ENCODE measurements at places on chromosomes 6 and 20.

DNA sequence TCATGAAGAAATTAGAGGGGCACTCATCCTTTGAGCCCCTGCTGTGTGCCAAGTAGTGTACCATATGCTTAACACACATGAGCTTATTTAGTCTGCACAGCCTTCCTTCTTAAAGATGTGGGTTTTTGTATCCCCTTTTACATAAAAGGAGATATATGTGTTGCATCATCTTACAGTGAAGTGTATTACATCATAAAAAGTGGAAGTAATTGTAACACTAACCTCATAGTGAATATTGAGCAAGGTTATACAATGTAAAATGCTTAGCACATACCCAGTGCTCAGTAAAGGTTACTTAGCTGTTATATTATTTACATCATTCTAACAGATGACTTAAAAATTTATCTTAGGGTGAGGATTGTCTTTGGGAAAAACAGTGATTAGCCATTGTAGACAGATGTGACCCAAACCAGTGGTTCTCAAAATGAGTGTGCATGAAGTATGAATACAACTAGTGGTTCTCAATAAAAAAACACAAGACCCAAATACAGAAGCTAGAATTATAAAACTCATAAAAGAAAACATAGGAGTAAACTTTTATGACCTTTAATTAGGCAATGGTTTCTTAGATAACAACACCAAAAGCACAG is 3.8 kb upstream of the PIGU start:
- peak; percentile 51 for DNase-seq

- DNase-seq: no peak
Measured at GRCh38 chr6:165245701-165246100, 63.7 kb downstream of the C6orf118 start.

DNA sequence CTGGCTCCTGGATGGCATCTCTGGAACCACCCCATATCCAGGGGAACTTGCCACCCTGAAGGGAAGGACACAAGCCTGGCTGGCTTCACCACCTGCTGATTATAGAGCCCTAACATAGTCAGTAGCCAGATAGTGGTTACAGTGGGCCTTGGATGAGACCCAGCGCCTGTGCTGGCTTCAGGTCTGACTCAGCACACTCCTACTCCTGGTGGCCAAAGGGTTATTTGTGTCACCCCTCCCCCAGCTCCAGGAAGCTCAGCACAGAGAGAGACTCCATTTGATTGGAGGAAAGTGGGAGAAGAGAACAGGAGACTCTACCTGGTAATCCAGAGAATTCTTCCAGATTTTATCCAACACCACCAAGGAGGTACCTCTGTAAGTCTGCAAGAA is 12.8 kb downstream of the SNX14 start:
- DNase-seq: peak; percentile 34

GRCh38 chr6:10030942-10031537 is 383.8 kb downstream of the TFAP2A start:
- DNase-seq: peak; percentile 31

GRCh38 chr6:90338409-90338808 is 41.8 kb upstream of the BACH2 start:
- no peak for DNase-seq

DNA sequence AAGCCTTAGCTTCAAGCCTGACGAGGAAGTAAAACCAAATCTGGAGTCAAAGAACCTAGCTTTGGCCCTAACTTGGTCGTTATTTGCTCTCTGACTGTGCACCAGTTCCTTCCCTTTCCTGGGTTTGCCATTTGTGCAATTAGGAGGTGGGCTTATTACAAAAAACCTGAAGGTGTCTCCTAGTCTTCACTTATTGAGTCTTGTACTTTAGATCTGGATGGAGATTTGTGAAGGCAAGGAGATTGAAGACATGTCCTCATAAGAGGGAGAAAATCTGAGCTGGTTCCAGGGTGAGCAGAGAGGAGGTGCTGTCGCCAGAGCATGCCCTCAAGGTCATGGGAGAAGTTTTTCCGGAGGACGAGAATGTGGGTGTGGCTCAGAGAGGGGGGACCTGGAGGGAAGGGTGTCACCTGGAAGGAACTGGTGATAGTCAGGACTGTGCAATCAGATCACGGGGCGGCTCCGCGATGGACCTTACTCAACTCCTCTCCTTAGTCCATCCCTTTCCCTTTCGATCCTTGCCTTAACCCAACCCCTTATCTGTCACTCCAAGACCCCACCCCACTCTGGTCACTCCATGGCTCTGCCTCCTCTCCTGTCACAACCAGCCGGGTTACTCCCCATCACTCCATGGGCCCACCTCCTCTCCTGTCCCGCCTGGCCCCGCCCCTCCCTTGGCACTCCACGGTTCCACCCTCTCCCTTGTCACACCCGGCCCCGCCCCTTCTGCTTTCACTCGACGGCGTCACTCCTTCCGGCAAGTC is 588 bp upstream of the ACSS2 start:
- no peak for DNase-seq

DNA sequence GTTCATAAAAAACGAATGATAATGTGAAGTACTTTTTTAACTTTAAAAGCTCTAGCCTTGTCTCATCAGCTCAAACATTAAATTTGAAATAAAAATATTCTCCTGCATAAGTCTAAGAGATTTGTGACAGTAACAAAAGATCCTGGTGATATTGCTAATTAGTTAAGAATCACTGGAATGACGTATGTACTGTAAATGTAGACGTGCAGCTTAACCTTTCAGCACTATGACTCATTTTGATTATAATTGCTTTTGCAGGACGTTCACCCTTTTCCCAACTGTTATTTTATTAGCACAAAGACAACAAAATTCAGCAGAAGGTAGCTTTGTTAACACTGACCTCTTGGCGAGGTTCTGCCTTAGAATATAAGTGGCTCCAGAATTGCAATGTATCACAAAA is 68.6 kb downstream of the TENT5A start:
- DNase-seq: no peak

GRCh38 chr20:23161968-23162696 is 76.0 kb upstream of the CD93 start:
- no peak for DNase-seq

GRCh38 chr6:110944681-110945151 is 13.8 kb upstream of the GTF3C6 start:
- peak; percentile 95 for DNase-seq

DNA sequence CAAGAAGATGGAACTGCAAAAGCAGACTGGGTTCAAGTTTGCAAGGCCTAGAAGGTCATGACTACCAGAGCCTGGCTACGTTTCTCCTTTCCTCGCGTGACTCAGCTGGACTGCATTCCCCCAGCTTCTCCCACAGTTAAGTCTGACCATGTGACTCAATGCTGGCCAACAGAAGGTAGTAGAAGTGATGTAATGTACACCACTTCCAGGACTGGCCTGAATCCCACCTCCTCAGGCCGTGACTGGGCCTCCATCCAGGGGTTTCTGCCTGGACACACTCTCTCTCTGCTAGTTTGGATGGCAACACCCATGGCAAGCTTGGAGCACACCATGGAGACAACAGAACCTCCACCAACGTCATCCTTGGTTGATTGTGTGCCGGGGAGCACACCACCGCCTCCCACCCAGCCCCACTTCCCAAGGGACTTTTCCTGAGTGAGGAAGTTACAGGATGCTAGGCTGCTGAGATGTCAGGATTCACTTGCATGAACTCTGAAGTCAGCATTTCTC is 112.0 kb upstream of the CDYL start:
- no peak for DNase-seq

DNA sequence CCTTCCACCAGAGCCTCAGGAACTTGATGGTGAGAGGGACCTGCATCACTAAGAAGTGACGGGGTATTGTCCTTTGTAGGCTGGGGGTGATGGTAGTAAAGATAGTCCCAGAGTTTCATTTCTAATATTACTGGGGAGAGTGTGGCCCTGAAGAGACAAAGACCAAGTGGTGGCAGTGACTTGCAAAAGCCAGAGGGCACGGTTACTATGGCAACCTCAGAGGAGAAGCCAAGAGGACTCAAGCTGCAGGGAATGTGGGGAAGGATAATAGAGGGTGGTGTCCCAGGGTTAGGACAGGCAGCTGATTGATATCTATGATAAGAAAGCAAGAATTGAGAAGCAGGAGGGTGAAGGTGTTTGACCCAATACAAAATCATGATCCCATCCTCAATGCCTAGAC is 42.5 kb downstream of the HLA-G start:
- DNase-seq: no peak

- DNase-seq: no peak
Measured at GRCh38 chr20:24462460-24463010, 6.9 kb upstream of the SYNDIG1 start.

- no peak for DNase-seq
Measured at GRCh38 chr6:11388983-11389944, 148.3 kb upstream of the TMEM170B start.

DNA sequence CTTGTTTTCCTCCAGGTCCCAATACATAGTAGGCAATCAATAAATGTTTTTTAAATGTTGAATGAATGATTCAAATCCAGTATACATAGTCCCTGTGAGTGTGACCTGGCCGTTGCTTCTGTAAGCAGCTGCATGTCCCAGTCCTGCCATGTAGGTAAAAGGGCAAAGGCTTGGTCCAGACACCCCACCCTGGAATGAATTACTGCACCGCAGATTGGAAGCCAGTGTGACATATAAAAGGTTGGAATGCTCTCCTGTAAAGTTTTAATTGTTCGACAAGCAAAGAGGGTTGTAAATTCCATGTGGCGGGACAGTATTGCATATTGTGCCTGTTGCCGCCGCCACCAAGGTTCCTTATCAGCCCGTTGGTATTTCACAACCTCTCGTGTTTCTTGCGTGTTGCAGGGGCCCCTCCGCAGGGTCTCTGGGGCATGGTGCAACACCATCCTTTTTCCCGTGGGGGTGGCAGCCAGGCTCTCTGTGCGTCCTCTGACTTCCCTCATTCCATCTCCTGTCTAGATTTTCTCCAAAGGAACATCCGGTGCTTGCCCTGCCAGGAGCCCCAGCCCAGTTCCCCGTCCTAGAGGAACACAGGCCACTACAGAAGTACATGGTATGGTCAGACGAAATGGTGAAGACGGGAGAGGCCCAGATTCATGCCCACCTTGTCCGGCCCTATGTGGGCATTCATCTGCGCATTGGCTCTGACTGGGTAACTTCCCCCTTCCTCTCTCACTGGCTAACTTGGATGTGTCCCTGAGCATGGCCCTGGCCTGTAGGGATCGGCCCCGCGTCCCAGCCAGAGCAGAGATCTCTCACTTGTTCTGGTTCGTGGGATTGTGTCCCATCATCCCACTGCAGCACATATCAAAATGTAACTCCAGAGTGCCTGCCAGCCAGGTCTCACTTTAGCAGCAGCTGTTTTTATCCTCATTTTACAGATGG is 20.3 kb downstream of the POFUT1 start:
- DNase-seq: no peak

- no peak for DNase-seq
Measured at GRCh38 chr20:55271371-55271770, 733.9 kb downstream of the CBLN4 start.

DNA sequence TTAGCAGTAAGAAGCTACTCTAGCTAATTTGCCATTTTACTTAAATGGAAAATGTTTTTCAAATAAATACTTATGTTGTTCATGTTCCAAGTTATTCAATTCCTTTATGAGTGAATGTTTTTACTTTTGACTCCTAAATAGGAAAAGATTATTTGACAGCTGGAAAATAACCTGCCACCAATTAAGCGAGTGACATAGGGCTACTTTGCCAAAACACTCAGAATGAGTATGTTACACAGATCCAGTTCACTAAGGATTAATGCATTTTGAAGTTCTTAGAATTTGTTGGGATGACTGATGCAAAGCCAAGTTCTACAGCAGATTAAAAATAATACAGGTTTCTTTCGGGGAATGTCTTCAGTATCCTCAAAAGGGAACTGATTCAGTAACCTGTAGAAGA is 144.4 kb downstream of the ADGRG6 start:
- no peak for DNase-seq

GRCh38 chr6:122653094-122653493 is 42.9 kb downstream of the PKIB start:
- no peak for DNase-seq

DNA sequence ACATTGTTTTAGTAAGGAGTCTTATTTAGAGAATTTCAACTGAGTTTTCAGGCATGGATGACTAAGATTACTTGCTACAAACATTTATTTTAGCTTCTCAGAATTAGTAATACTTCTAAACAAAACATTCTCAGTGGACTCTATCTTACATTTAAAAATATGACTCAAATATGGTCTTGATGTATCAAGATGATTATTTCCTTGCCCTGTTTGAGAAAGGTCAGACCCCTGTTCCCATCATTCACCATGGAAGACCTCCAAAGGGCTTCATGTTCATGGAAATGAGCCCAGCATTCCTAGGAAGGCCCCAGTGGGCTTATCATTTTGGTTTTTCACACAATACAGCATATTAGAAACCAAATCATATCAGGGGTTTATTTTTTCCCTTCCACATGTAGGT is 24.6 kb upstream of the TRPC4AP start:
- DNase-seq: peak; percentile 17

GRCh38 chr20:41100001-41100480 is 37.3 kb upstream of the PLCG1 start:
- no peak for DNase-seq

GRCh38 chr6:140153703-140154102 is 779.3 kb upstream of the CITED2 start:
- DNase-seq: no peak

DNA sequence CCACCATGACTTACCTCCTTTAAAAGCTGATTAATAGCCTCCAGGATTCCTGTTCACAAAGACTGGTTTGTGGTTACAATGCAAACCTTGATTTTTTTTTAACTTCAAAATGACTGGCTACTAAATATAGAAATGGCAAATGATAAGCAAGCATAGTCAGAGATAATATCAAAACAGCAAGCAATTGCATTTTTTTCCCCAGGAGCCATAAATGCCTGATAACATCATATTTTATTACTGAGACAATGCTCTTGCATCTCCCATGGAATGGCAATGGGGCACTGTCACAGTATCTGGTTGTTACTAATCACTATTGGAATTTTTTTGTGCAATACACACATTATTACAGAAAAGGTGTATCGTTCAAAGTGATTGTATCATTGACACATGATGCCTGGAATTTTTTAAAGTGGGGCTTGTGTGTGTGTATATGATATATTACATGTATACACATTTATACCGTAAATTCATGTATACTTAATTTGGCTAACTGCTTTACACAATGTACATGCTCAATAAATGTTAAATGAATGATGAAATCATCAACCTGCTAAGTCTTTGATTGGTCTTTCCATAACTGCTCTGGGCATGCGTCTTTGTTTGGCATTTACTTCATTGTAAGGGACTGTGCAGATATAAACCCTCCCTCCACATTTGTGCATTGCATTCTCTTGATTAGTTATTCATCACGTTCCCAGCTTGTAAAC is 980 bp upstream of the SALL4 start:
- DNase-seq: no peak

- DNase-seq: no peak
Measured at GRCh38 chr6:154140743-154141142, 101.7 kb downstream of the OPRM1 start.

- peak; percentile 34 for DNase-seq
Measured at GRCh38 chr20:43667341-43668132, 623 bp downstream of the MYBL2 start.

GRCh38 chr6:143765422-143766184 is 77.5 kb upstream of the LTV1 start:
- no peak for DNase-seq

DNA sequence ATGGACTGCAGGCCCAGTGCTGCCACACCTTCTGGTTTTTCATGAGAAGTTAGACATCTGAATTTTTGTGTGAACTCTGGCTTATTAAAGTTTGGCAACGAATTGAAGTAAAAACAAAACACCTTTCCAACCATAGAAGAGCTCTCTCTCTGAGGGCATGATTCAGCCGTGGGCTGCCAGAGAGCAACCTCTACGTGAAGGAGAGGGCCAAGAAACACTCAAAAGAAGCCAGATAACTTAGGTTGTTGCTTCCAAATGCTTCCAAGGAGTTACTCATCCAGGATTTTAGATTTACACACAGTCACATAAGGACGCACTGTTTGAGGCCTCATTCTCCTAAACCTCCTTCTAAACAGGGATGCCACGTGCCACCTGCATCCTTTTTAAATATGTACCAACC is 65.5 kb downstream of the NRN1 start:
- no peak for DNase-seq

All from activated CD4-positive, alpha-beta T cell treated with anti-CD3 and anti-CD28 coated beads, Interleukin-10, Interleukin-2, amounts not matched to agents 100 ng/mL and 50 ng/mL, durations not matched to agents 16 hours and 8 hours (primary cell).